Left renal cortex interstitium (tissue), 4 donors: ENCODE measurements at places on chromosomes 7 and 10.

DNA sequence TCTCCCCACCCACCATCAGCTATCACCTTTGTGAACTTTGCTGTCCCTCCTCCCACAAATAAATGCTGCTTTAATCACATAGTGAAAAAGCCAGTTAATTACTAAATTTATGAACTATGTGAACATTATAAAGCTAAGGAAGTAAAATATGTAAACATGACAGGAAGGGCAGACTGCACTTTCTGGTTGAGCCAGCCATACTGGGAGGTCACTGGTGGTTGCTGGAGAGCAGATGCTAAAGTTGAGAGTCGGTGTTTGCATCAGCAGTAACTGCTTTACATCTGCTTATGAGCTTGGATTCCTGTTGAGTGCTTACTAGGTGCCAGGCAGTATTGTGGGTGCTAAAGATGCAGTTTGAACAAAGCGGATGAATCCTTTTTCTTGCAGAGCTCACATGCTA is 209.9 kb upstream of the FZD1 start:
- no peak for DNase-seq

DNA sequence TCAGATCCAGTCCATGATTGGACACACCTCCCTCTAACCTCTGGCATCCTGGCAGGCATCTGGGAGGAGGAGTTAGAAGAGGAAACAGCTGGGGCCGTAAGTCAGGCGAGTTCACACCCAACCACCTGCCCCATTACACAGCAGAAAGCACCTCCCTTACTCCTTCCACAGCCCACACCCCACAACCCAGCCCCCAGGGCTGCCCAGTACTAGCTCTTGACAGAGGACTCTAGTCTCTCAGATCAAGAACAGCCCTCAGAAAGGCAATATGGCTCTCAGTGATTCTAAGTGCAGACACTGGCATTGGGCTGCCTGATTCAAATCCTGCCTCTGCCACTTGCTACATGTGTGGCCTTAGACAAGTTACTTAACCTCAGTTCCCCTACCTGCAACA is 34.1 kb downstream of the KCNMA1 start:
- no peak for DNase-seq

GRCh38 chr7:100431286-100431735 is 1.7 kb downstream of the MEPCE start:
- DNase-seq = no peak

GRCh38 chr7:106205621-106206222 is 79.1 kb downstream of the NAMPT start:
- no peak for DNase-seq

DNA sequence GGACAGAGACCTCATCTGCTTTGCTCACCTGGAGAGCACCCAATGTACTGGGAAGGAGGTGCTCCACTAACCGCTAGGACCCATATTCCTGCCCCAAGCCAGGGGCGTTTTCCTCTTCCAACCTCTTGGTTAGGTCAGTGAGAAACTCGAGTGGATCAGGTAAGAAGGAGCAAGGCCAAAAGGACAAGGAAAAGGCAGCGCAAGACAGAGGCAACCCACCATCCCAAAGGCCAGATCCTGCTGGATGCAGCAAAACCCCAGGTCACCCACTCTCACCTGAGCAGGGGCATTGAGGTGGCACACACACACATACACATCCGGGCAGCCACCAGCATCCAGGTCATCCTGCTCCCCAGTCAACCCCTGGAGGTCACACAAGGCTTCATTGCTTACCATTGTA is 105.1 kb downstream of the GRID1 start:
- DNase-seq = no peak

DNA sequence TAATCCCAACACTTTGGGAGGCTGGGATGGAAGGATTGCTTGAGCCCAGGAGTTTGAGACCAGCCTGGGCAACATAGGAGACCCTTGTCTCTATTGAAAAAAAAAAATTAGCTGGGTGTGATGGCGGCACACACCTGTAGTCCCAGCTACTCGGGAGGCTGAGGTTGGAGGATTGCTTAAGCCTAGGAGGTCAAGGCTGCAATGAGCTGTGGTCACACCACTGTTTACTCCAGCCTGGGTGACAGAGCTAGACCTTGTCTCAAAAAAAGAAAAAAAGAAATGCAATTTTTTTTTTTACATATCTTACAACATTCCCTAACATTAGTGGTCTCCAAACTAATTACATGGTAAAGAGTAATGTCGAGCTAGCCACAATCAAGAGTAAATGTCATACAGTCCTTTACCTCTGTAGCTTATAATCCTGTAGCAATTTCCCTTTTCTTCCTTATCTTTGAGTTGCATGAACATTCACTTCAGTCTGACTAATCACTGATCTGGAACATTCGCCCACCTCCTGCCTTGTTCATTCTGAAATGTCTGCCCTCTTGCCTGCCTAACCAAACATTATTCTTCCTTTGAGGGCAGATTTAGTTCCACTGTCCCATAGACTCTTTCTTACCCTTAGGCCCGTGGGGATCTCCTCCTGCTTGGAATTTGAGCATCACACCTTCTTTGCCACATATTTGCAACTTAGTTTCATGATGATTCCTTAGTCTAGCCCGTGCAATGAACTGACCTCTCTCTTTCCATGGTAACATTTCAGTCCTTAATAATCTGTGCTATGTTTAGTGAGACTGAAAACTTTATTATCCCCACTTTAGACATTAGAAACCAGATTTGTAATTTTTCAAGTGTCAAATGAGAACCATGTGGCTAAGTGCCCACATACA is 4.8 kb upstream of the VCL start:
- DNase-seq = no peak

- peak; percentile 62 for DNase-seq
Measured at GRCh38 chr10:88389456-88389855, 193.7 kb downstream of the RNLS start.

GRCh38 chr7:100793806-100794660 is 33.3 kb downstream of the EPHB4 start:
- DNase-seq = no peak

GRCh38 chr7:83001362-83002040 is 161.2 kb downstream of the PCLO start:
- DNase-seq = no peak

DNA sequence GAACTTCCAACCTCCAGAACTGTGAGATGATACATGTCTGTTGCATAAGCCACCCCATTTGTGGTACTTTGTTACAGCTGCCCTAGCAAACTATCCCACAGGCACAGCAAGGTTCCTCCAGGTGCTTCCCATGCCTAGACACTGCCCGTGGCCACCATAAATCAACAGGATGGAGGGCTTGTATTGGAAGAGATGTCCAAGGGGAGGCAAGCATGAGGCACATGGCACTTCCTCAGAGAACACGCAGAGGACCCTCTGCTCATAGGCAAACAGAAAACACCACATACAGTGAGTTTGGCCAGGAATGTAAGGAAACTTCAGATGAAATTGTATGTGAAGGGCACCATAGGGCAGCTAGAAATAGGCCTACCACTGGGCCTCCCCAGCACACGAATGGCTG is 291.1 kb downstream of the GRID1 start:
- DNase-seq = no peak

GRCh38 chr10:118841881-118842605 is 87.3 kb upstream of the CACUL1 start:
- DNase-seq = no peak

- no peak for DNase-seq
Measured at GRCh38 chr7:51292596-51292995, 24.0 kb downstream of the COBL start.

- no peak for DNase-seq
Measured at GRCh38 chr10:124661660-124662180, 82.5 kb downstream of the FAM53B start.

GRCh38 chr10:103890194-103890658 is 27.8 kb downstream of the STN1 start:
- no peak for DNase-seq

DNA sequence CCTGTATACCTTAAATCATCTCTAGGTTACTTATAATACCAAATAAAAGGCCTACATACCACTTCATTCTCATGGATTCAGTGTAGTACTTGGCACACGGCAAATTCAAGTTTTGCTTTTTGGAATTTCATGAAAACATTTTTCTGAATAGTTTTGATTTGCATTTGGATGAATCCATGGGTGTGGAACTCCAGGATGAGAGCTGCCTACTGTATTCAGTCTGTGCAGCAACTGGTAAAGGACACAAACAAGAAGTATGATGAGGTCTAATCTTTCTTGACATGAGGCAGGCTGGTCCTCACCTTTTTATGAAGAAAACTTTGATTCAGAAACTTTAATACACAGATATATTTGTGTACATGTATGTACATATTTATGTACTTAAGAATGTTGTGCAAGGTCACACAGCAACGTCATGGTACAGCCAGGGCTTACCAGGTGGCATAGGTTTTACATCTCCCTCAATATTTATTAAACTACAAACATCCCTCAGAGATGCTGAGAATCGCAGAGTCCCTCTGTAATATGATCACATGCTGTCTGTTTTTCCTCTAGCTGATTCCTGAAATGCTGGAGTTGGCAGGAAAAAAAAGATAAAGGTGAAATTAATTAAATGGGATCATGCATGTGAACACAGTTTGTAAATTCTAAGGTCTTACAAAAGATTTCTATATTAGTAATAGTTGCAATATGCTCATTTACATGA is 239.6 kb downstream of the PRKG1 start:
- no peak for DNase-seq

DNA sequence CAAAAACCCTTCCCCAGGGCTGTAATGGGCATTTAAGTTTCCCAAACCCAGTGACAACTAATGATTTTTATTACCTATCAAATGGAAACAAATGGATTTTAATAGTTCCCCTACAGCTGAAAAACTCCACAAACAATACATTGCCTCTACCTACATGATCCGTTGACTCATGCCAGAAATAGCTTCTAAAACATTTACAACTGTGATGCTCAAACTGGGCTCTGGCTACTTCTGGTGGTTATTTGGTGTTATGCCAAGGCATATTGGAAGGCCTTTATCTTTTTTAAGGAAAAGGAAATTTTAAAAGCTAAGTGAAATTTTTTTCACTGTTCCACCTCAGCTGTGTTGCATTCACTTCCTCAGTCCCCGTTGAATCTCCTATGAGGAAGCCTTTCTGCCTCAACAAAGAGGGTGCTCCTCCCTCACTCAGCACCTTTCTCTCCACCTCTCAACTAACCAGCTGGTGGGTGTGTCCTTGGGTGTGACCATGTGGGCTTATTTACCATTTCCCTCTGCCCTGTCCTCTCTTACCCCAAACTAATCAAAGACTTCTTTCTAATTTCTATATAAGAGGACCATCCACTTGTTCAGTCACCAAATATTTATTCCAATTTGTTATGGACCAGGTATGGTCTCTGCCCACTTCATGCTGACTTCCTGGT is 82.9 kb downstream of the PRTFDC1 start:
- no peak for DNase-seq

DNA sequence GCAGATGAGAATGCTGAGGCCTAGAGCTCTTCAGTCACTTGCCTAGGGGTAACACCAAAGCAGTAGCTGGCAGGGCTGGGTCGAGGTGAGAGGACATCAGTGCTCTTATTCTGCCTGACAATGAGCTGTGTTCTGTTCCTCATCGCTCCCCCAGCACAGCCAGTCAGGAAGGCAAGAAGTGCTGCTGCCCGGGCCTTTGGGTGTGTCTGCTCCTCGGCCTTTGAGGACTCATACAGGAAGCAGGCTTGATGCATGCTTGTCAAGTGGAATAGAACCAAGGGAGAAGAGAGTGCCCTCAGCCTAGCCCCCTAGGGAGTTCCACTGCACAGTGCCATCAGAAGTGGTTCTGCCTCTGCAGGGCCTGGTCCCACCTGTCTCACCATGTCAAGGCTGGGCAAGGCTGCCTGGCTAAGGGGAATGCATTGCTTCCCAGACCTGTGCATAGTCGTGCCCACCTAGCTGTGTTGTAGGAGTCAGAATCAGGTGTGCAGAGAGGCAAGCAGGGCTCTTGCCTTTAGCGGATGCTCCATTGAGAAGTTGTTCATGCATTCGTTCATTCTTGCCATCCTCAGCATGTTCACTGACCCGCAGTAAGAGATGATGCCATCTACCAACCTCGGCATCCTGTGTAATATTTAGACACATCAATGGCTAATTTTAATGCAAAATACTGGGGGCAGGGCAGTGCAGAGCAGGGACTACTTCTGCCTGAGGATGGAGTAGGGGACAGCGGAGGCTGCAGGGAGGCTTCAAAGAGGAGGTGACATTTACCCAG is 156.6 kb downstream of the RPS24 start:
- no peak for DNase-seq

- no peak for DNase-seq
Measured at GRCh38 chr7:94022550-94022949, 18.4 kb upstream of the BET1 start.

GRCh38 chr7:117272017-117272759 is 50.7 kb downstream of the WNT2 start:
- DNase-seq = no peak

DNA sequence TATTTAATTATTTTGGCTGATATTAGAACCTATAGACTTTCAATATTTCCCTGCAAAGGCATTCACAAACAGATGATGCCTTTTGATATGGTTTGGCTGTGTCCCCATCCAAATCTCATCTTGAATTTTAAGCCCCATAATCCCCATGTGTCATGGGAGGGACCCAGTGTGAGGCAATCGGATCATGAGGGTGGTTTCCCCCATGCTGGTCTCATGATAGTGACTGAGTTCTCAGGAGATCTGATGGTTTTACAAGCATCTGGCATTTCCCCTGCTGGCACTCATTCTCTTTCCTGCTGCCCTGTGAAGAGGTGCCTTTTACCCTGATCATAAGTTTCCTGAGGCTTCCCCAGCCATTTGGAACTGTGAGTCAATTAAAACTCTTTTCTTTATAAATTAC is 9.3 kb upstream of the PNLIPRP3 start:
- no peak for DNase-seq

DNA sequence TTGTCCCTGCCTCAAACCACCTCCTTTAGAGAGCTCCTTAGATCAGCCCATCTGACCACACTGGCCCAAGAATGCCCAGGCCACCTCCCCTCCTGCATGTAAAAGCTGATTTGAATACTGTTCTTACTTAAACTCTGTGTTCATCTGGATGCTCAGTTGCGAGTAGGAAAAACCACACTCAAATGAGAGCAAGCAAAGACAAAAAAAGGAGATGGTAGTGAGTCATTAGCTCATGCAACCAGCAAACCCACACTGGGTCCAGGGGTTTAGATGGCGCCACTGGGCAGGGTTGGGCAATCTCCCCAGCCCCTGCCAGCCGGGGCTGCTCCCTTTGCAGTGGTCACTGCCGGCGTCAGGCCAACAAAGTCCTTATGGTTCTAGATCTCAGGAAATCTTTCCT is 32.7 kb downstream of the TSPAN15 start:
- no peak for DNase-seq

GRCh38 chr7:153682628-153683027 is 369.6 kb upstream of the DPP6 start:
- DNase-seq = no peak

- DNase-seq = no peak
Measured at GRCh38 chr7:43664681-43665080, 64.6 kb downstream of the COA1 start.
